ENCODE measurements at places on chromosomes 3 and 15. TPM values are rescaled to one million over a fixed set of nuclear protein-coding genes. Genes with fewer than 3 reads are reported as not detected.

DNA sequence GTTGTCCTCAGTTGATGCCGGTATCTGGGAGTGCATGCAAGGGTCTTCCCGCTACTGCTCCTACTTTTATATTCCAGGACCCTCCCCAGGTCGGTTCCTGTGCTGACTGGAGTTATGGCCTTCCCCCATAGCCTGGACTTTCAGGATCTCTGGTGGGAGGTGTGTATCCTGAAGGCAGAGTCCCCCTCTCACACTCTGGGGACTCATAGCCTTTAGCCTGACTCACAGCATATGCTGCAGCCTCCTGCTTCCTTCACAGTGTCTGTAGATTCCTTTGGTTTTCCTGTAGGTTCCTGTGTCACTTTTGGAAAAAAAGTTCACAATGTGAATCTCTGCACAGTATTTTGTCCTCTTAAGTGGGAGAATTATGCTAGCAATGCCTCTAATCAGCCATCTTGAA lies 180.6 kb upstream of the RBMS3 start:
- no peaks in the 10 kb centered on the region for H3K36me3 ChIP-seq
- H3K4me1 ChIP-seq: no peaks in the 10 kb centered on the region
- no peak overlapping the region for H3K27ac ChIP-seq
- no peak overlapping the region for H3K4me3 ChIP-seq
- H3K27me3 ChIP-seq: no peaks in the 10 kb centered on the region
- no peak for DNase-seq

GRCh38 chr15:98648654-98649471 lies 524 bp downstream of the IGF1R start:
- DNase-seq: no peak
- H3K4me1 ChIP-seq: peaks cover 19% of the 10 kb centered on the region
- H3K27me3 ChIP-seq: no peaks in the 10 kb centered on the region
- peak overlapping the region; percentile 82 for H3K4me3 ChIP-seq
- peak overlapping the region; percentile 95 for H3K27ac ChIP-seq
- H3K36me3 ChIP-seq: no peaks in the 10 kb centered on the region

Gene ANKUB1
- total RNA-seq: not detected

DNA sequence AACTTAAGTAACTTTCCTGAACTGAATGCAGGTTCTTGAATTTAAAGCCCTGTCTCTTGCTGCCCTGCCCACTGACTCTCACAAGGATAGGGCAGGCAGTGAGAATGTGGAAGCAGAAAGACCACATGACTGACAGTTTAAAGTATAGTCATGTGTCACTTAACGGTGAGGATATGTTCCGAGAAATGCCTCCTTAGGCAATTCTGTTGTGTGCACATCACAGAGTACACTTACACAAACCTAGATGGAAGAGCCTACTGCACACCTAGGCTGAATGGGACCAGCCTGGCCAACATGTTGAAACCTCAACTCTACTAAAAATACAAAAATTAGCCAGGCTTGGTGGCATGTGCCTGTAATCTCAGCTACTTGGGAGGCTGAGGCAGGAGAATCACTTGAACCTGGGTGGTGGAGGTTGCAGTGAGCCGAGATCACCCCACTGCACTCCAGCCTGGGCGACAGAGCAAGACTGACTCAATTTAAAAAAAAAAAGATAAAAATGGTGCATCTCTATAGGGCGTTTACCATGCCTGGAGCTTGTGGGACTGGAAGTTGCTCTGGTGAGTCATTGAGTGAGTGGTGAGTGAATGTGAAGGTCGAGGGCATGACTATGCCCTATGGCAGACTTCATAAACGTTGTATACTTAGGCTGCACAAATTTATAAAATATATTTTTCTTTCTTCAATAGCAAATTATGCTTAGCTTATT lies 18.9 kb upstream of the COPG1 start:
- no peak for DNase-seq
- H3K4me3 ChIP-seq: no peak overlapping the region
- no peak overlapping the region for H3K27ac ChIP-seq
- no peaks in the 10 kb centered on the region for H3K36me3 ChIP-seq
- H3K27me3 ChIP-seq: no peaks in the 10 kb centered on the region

DNA sequence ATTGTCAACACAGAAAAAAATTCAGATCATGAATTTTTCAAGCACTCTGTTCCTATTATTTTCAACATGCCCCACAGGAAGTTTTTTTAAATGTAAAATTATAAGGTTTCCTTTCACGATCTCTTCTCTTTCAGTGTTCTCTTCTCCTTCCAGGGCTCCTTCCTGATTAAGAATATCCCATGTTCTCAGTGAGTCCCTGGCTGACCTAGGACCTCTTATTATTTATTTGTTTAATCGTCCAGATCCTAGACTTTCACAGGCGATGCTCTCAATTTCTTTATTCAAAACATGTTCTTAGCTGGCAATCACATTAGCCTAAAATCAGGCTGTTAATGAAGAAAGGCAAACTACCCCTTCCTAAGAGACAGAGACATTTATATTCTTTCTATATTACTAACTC lies 124.3 kb downstream of the ABI3BP start:
- no peaks in the 10 kb centered on the region for H3K36me3 ChIP-seq
- peaks cover 9% of the 10 kb centered on the region for H3K4me1 ChIP-seq
- no peaks in the 10 kb centered on the region for H3K27me3 ChIP-seq
- DNase-seq: no peak

DNA sequence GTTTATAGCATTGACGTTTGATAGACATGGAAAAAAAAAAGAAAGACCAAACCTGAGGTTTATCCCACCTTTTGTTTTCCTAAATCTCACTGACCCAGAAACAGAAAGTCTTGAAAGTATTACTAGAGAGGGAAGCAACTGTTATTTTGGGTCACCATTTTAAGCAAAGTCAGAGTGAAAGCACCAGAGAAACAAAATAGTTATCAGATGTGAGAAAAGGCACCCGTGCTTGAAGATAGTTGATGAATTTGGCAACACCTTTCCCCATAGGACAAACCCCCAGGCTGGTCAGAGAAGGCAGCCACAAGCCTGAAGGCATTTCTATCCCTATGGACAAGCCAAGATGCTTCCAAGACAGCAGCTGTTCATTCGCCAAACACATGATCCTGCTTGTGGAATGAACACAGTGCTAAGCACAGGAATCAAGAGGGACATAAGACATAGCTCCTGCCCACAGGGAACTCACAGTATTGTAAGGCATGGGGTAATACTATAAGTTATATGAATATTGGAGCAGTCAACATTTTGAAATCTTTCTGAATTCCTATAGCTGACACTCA lies 170.9 kb downstream of the ERC2 start:
- no peaks in the 10 kb centered on the region for H3K27me3 ChIP-seq
- no peak overlapping the region for H3K27ac ChIP-seq
- no peak overlapping the region for H3K4me3 ChIP-seq
- no peak for DNase-seq
- no peaks in the 10 kb centered on the region for H3K36me3 ChIP-seq

Gene GOLGA6A
- total RNA-seq: 0.25 TPM

Gene GPR62
- total RNA-seq: not detected

DNA sequence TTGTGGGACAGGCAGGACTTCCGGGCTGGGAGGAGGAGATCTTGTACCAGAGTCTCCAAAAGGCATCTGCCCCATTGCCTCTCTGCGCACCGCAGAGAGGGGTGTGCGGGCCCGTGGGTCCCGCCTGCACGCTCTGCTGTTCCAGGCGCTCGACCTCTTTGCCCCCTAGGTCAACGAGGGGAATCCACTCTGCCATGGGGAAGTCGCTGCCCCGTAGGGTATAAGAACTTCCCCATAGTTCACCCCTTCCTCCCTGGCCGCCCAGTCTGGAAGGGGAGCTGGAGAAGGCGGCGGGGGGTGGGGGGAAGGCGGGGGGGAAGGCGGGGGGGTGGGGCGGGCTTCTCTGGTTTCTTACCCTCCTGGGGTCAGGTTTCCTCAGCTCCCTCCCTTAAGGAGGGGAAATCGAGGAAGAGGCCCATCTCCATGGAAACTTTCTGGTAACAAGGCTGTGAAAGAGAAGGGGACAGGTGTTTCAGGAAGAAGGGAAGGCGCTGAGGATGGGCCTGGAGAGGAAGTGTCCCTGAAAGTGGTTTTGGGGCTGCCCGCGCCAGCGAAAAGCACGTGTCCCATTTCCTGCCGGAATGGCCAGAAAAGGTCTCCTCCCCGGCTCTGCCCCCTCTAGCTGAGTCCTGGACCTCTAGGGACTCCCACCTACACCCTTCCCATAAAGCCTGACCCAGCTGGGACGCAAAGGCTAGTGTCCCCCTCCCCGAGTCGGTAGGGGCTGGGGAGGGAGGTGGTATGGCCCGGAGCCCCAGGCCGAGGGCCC lies 27.5 kb downstream of the NR1I2 start:
- peaks cover 9% of the 10 kb centered on the region for H3K4me1 ChIP-seq
- H3K4me3 ChIP-seq: peak overlapping the region; percentile 47
- no peaks in the 10 kb centered on the region for H3K36me3 ChIP-seq
- no peak for DNase-seq
- H3K27ac ChIP-seq: no peak overlapping the region

GRCh38 chr3:29889215-29889614 lies 608.3 kb downstream of the RBMS3 start:
- no peaks in the 10 kb centered on the region for H3K4me1 ChIP-seq
- no peak overlapping the region for H3K27ac ChIP-seq
- no peak for DNase-seq
- no peaks in the 10 kb centered on the region for H3K36me3 ChIP-seq

DNA sequence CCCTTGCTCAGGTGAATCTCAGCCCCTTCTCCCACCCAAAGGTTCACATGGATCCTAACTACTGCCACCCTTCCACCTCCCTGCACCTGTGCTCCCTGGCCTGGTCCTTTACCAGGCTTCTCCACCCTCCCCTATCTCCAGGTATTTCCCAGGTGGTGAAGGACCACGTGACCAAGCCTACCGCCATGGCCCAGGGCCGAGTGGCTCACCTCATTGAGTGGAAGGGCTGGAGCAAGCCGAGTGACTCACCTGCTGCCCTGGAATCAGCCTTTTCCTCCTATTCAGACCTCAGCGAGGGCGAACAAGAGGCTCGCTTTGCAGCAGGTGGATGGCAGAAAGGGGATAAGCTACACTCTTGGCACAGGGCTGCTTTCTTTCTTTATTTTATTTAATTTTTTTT lies 4.5 kb downstream of the FAM131A start:
- no peaks in the 10 kb centered on the region for H3K27me3 ChIP-seq
- H3K27ac ChIP-seq: no peak overlapping the region
- peaks cover 38% of the 10 kb centered on the region for H3K4me1 ChIP-seq
- H3K36me3 ChIP-seq: no peaks in the 10 kb centered on the region

DNA sequence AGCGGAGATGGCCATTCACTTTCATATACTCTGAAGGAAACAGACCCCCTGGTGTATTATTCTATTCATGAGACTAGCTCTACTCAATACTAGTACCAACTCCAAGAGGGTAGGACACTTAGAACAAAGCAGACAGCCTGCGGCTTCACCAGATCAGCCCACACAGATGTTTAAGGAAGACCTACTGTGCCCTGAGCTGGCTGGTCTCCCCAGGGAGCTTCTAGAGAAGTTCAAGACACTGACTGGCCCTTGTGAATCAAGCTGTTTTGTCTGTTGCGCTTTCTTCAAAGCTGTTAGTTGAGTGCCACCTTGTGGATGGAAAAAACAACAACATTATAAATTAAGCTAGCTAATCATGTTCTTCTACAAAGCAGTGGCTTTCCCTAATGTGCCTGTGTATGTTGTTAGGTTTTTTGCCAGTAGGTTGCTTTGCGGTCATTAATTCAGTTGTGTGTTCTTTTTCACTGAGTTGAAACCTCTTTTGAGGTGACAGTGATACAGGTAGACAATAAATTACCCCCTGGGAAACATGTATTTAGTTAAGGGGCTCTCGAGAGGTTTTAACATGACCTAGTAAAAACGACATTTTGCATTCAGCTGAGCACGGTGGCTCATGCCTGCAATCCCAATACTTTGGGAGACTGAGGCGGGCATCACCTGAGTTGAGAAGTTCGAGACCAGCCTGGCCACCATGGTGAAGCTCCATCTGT lies 64.2 kb upstream of the MYZAP start:
- no peaks in the 10 kb centered on the region for H3K27me3 ChIP-seq
- peaks cover 35% of the 10 kb centered on the region for H3K4me1 ChIP-seq
- peak overlapping the region; percentile 45 for H3K27ac ChIP-seq

Gene EFCC1
- total RNA-seq: 3.7 TPM

- DNase-seq: no peak
- no peaks in the 10 kb centered on the region for H3K27me3 ChIP-seq
- no peak overlapping the region for H3K27ac ChIP-seq
- H3K4me1 ChIP-seq: no peaks in the 10 kb centered on the region
- no peak overlapping the region for H3K4me3 ChIP-seq
Measured at GRCh38 chr3:177647876-177648275, 450.6 kb upstream of the TBL1XR1 start.

GRCh38 chr3:125057186-125057850 lies 1.5 kb upstream of the HEG1 start:
- H3K4me3 ChIP-seq: no peak overlapping the region
- H3K4me1 ChIP-seq: peaks cover 44% of the 10 kb centered on the region
- H3K36me3 ChIP-seq: no peaks in the 10 kb centered on the region

Gene CYP11A1
- 8.8 TPM for total RNA-seq

DNA sequence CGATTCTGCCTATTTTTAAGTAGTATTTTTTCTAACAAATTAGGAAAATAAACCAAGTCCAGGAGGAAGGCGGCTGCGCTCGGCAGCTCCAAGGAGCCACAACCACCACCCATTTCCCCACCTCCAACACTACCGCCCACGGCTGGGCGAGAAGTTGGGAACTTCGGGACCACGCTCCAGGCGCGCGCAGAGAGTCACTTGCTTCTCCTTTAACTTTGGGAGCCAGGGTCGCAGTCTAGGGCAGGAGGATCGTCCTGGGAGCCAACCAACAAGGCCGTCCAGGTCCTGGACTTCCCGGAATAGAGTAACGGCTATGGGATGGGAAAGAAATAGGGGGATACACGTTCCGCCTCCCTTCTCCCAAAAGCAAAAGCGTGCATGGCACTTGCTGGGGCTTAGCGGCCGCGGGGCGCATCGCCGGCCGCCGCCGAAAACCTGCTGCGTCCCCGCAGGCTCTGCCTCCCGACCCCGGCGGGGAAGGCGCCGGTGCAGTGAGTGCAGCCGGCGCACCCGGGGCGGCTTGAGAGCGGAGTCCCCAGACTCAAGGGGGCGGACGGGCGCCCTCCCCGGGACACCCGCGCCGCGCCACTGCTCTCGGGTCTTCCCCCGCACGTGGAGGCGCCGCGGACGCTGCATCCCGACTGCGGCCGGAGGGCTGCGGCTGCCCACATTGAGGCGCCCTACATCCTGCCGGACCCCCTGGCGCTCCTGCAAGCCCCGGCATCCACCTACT lies 699 bp downstream of the MEGF11 start:
- peak overlapping the region; percentile 40 for H3K4me3 ChIP-seq
- DNase-seq: no peak
- H3K27ac ChIP-seq: no peak overlapping the region
- H3K36me3 ChIP-seq: no peaks in the 10 kb centered on the region
- no peaks in the 10 kb centered on the region for H3K27me3 ChIP-seq
- H3K4me1 ChIP-seq: peaks cover 34% of the 10 kb centered on the region

Gene SEMA5B
- 0.25 TPM for total RNA-seq

GRCh38 chr3:22977650-22978289 lies 225.4 kb upstream of the UBE2E2 start:
- H3K4me3 ChIP-seq: no peak overlapping the region
- H3K27ac ChIP-seq: no peak overlapping the region
- H3K27me3 ChIP-seq: no peaks in the 10 kb centered on the region
- H3K4me1 ChIP-seq: no peaks in the 10 kb centered on the region
- H3K36me3 ChIP-seq: no peaks in the 10 kb centered on the region

- no peaks in the 10 kb centered on the region for H3K4me1 ChIP-seq
- no peak overlapping the region for H3K4me3 ChIP-seq
- DNase-seq: no peak
- H3K27ac ChIP-seq: no peak overlapping the region
Measured at GRCh38 chr3:110016235-110016815, 679.0 kb upstream of the DPPA4 start.

GRCh38 chr3:119731560-119732343 lies 28.9 kb downstream of the CFAP91 start:
- H3K36me3 ChIP-seq: no peaks in the 10 kb centered on the region
- no peak overlapping the region for H3K27ac ChIP-seq
- H3K4me1 ChIP-seq: no peaks in the 10 kb centered on the region
- H3K27me3 ChIP-seq: no peaks in the 10 kb centered on the region
- no peak overlapping the region for H3K4me3 ChIP-seq

Data from vagina (tissue), 2 donors.